Stimulated activated CD4-positive, alpha-beta T cell treated with anti-CD3 and anti-CD28 coated beads, Interleukin-15, amount 100 ng/mL, for 48 hours (primary cell): ENCODE measurements at places on chromosomes 3 and 15.

- no peak for DNase-seq
Measured at GRCh38 chr3:4052706-4053105, 250.5 kb upstream of the SETMAR start.

GRCh38 chr3:106759731-106760130, 617.5 kb upstream of the CCDC54 start:
- DNase-seq, result no peak

DNA sequence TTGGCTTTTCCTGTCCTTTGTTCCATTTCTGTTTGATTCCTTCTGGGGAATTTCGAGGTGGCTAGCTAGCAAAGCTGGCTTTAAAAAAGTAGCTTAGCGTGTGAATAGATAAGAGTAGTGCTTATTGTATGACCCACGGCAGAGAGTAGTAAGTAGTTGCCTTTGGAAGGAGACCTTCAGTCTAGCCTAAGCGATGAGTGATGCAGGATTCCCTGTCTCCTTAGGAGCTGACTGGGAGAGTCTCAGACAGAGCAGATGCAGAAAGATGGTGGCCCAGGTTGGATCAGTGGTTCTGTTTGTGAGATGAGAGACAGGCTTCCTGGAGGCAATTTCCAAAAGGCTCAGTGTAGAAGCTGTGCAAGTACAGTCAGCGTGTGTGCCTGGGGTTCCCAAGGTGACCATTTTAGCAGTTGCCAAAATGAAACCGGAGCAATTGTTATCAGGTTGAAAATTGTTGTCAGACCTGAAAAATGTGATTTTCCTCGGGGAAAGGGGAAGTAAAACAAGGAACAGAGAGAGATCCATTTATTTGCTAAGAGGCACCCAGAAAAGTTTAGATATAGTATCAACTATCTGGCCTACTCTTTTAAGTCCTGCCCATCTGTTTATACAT, 681 bp upstream of the IL5RA start:
- DNase-seq, result no peak

GRCh38 chr3:23106666-23107065, 96.5 kb upstream of the UBE2E2 start:
- DNase-seq, result no peak

- DNase-seq, result no peak
Measured at GRCh38 chr15:36791844-36792571, 212.6 kb downstream of the CDIN1 start.

- no peak for DNase-seq
Measured at GRCh38 chr3:23809294-23809693, 3.5 kb downstream of the UBE2E1 start.

GRCh38 chr3:49219132-49219531, 47.7 kb downstream of the KLHDC8B start:
- DNase-seq, result no peak

DNA sequence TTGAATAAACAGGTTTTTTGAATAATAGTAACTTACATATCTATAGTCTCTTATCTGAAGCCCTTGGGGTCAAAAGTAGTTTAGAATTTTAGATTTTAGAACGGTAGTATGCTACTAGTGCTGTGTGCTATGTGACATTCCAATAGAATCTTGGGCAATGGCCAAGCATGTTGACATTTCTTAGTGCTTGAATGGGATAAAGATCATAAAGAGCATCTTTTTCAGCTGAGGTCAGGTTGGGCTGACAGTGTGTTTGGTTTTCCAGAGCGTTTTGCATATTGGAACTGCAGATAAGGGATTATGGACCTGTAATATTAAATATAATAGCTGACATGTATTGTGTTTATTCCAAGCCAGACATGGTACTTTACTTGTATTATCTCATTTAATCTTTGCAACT, 32.1 kb downstream of the CNTN4 start:
- no peak for DNase-seq

DNA sequence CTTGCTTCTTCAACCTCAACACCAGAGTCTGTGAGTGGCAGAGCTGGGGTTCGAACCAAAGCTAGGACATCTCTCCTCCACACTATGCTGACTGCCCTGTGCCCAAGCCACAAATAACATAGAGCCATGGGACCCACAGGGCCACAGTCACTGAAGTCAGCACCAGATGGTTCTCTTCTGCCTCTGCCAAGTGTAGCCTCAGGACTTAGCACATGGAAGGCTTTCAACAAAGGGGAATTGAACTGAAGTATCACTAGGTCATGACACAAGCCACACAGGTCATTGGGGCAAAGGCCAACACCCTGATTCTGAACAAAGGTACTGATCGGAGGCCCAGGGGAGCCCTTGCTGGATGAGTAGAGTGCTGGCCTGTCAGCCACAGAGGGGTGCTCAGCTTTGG, 83.6 kb downstream of the BDH1 start:
- no peak for DNase-seq

DNA sequence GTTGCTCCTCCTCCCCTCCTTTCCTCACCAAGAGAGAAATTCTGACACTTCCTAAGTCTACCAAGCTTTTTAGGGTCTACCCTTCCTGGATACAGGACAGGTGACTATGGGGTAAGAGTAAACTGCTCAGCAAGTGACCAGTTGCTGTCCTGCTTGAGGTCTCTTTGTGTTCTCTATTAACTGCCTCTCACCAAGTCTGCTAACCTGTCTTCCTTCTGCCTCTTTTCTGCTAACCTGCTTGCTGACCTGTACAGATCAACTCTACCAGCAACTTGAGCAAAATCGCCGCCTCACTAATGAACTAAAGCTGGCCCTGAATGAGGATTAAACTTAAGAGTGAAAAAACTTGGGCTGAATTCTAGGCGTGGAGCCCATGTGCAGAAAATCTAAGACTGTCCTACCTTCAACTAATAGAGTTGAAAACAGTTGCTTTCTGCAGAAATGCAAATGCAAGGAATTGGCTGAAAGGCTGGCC, 27.1 kb downstream of the TPM1 start:
- DNase-seq, result no peak

GRCh38 chr3:102661707-102662497, 227.1 kb downstream of the ZPLD1 start:
- DNase-seq, result no peak

DNA sequence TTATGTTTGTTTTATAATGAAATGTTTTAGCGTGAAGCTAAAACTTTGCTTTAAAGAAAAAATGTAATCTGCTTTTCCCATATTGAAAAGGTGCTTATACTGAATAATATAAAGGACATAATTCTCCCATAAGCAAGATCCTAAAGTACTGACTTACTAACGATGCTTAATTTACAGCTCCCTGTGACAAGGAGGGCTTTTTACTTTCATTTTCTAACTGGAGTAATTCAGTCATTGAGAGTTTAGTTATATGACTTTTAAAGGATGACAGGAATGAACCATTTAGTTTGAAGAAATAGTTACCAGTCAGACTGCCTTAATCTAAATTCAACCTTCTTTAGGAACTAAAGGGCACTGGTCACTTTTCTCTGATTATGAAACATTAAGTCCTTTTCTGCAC, 19.3 kb upstream of the ZPLD1 start:
- DNase-seq, result no peak

- no peak for DNase-seq
Measured at GRCh38 chr15:31516440-31516839, 189.8 kb downstream of the KLF13 start.

- no peak for DNase-seq
Measured at GRCh38 chr3:107525644-107526305, 3.0 kb downstream of the BBX start.

DNA sequence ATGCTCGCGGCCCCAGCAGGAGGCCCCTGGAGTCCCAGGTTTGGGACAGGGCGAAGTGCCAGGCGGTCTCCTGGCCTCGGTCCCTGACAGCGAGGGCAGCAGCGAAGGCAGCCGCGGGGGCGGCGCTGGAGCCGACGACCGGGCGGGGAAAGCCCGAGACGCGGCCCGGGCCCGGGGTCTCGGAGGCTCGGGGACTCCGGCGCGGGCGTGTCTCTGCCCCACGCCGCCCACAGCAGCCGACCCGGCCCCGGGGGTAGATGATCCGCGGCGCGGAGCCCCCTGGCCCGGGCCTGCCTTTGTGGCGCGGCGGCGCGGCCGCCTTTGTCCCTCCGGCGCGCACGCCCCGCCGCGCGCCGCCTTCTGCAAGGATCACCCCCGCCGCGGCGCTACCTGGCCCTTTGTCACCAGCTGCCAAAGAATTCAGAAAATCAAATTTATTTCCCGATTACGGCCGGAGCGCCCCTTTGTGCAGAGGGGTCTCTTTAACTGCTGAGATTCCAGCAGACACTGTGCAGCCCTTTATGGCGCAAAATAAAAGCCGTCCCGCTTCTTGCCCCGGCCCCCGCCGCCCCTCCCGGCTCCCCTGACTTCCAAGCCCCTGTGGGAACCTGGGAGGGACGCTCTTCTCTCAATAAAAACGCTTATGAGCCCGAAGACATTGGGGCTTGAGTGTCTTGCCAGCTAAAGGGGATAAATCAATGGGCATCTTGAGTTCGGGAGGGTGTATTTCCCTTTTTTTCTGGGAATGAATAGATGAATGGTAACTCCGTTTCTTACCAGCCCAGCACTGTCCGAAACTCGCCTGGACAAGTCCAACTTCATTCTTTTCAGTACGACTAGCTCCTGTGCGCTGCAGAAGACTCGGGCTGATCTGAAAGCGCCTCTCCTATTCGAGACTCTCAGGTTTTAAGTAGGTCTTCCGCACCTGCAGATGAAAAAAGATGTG, 68.4 kb downstream of the HES1 start:
- DNase-seq, result peak; percentile 10

GRCh38 chr3:28951772-28952556, 328.9 kb upstream of the RBMS3 start:
- no peak for DNase-seq

GRCh38 chr15:96330064-96330449, 443 bp upstream of the NR2F2 start:
- DNase-seq, result no peak

DNA sequence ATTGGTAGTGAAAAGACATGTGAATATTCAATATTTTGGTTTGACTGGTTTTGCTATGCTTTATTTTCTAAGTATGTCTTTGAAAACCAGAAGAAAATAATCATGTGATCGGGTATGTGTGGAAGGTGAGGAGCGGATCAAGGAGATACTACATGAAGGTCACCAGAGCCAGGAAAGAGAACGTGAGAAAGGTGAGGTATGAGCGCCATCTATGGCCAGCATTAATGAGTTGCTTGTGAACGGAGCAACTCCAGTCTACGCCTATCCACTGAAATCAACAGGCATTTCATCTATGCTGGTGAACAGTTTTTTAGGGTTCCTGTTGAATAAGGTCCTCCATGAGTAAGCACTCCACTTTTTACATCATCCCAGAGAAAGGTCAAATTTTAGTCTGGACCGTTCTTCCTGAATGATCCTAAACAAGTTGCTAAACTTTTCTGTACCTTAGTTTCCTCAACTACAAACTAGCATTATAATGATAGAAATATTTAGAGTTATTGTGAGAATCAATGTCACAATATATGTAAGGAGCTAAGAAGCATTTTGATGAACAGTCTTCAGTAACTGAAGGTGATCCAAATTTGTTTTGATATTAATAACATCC, 1435.2 kb upstream of the CADM2 start:
- DNase-seq, result no peak

- no peak for DNase-seq
Measured at GRCh38 chr3:151835751-151836525, 22.0 kb downstream of the AADAC start.

- DNase-seq, result no peak
Measured at GRCh38 chr3:7692866-7693265, 808.8 kb upstream of the LMCD1 start.

- no peak for DNase-seq
Measured at GRCh38 chr3:195139876-195140240, 131.1 kb downstream of the XXYLT1 start.

DNA sequence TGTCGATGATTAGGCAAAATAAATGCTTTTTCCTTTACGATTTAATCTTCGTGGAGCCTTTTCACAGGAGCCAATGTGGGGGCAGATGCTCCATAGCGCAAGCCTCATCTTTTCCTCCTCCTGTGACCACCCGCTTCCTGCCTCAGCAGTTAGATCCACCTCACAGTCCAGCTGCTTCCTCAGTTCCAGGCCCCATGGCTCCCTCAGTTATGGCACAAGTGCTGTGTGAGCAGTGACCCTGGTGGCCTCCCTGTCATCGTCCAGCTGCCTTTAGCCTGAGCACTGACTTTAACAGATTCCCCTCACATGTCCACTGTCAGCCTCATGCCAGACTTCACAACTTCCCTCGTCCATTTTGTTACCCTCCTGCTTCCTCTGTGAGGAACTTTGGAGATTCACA, 424.6 kb upstream of the GBE1 start:
- DNase-seq, result no peak

- no peak for DNase-seq
Measured at GRCh38 chr3:44132061-44132460, 109.6 kb upstream of the TOPAZ1 start.

GRCh38 chr15:48946074-48946839, 17.5 kb downstream of the SHC4 start:
- DNase-seq, result no peak

DNA sequence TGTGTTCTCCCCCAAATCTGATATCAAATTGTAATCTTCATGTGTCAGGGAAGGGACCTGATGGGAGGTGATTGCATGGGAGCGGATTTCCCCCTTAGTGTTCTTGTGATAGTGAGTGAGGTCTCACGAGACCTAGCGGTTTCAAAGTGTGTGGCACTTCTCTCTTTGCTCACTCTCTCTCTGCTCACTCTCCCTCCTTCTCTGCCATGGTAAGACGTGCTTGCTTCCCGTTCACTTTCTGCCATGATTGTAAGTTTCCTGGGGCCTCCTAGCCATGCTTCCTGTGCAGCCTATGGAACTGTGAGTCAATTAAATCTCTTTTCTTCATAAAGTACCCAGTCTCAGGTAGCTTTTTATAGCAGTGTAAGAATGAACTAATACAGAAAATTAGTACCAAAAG, 30.6 kb upstream of the OR5H6 start:
- no peak for DNase-seq

- no peak for DNase-seq
Measured at GRCh38 chr3:19886404-19886803, 47.6 kb downstream of the EFHB start.

DNA sequence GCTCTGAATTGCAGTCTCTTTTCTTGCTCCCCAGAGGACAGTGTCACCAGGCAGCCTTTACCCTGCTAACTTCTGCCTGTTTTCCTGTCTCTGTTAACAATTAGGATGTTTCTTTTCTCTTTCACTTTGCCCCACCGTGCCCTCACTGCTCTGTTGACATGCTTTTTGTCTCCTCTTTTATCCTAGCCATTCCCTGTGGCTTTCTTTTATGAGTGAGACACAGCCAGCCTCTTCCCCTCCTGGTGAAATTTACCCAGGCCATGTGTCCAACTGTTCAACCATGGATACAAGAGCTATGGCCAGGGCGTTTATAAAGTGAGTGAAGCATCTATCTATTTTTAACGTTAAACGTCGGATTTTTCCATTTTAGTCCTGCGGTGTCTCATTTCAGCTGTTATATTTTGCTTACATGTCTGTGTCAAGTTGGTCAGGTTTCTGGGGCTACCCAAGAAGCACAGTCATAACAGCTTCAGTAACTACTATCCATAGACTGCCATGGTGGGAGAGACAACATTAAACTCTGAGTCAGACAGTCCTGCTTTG, 443.2 kb upstream of the AZI2 start:
- DNase-seq, result no peak

GRCh38 chr3:46105306-46105919, 78.1 kb upstream of the XCR1 start:
- no peak for DNase-seq

GRCh38 chr3:193978030-193978429, 157.9 kb upstream of the HES1 start:
- DNase-seq, result no peak
